Esophagus squamous epithelium (tissue), 5 donors: ENCODE measurements at places on chromosomes 2 and 18. TPM values are rescaled to one million over a fixed set of nuclear protein-coding genes. Genes with fewer than 3 reads are reported as not detected.
A peak's percentile ranks its signal among the peaks of the same experiment; 100 is the strongest.

DNA sequence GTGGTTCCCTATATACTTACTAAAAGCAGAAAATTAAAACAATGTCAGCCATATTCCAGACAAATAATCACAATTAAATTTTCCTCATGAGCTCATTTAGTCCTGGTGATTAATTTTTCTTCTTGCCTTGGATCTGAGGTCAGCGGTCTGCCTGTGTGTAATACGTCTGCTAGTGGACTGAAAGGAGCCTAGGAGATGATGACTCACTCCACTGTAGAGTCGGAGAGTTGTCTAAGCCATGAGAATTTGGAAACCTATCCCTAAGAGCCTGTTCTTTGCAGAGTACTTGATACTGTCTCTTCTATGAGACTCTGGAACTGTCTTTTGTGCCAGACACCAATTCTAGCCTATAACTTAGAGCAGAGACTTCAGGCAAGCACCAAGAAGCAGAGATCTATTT lies 94.2 kb upstream of the RAB27B start:
- H3K4me1 ChIP-seq: no peaks in the 10 kb centered on the region
- no peak overlapping the region for H3K4me3 ChIP-seq
- H3K36me3 ChIP-seq: no peaks in the 10 kb centered on the region
- DNase-seq: no peak
- no peak overlapping the region for H3K27ac ChIP-seq

GRCh38 chr2:172038604-172039003 lies 38.9 kb downstream of the METAP1D start:
- no peak overlapping the region for H3K4me3 ChIP-seq
- DNase-seq: no peak
- H3K27ac ChIP-seq: no peak overlapping the region
- no peaks in the 10 kb centered on the region for H3K4me1 ChIP-seq
- no peaks in the 10 kb centered on the region for H3K27me3 ChIP-seq
- no peaks in the 10 kb centered on the region for H3K36me3 ChIP-seq

DNA sequence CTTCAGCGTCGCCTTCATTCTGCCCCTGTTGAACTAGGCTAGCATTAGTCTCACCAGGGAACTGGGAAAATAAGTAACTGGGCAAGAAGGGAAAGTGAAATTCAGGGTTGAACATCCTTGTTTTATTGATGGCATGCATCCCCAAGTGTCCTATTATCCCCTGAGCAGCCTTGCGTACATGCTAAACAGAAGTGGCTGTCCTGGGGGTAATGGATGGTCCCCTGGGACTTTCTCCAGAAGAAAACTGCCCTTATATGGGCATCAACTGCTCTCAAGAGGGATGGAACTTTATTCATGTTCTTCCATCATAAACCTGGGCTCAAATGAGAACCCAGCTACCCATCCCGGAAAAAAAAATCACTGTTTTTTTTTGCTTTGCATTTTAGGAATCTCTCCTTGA lies 11.8 kb upstream of the SMIM21 start:
- H3K36me3 ChIP-seq: no peaks in the 10 kb centered on the region
- DNase-seq: no peak
- H3K4me3 ChIP-seq: no peak overlapping the region
- H3K27me3 ChIP-seq: no peaks in the 10 kb centered on the region
- H3K27ac ChIP-seq: no peak overlapping the region

GRCh38 chr2:65377556-65378192 lies 54.7 kb downstream of the SPRED2 start:
- H3K27me3 ChIP-seq: no peaks in the 10 kb centered on the region
- H3K4me3 ChIP-seq: no peak overlapping the region
- H3K27ac ChIP-seq: no peak overlapping the region
- H3K36me3 ChIP-seq: no peaks in the 10 kb centered on the region

GRCh38 chr2:110101280-110101844 lies 14.3 kb downstream of the MALL start:
- peaks cover 5% of the 10 kb centered on the region for H3K36me3 ChIP-seq
- peak; percentile 73 for DNase-seq
- no peak overlapping the region for H3K4me3 ChIP-seq
- H3K4me1 ChIP-seq: peaks cover 98% of the 10 kb centered on the region
- H3K27me3 ChIP-seq: no peaks in the 10 kb centered on the region

- H3K4me3 ChIP-seq: no peak overlapping the region
- no peak overlapping the region for H3K27ac ChIP-seq
- no peaks in the 10 kb centered on the region for H3K36me3 ChIP-seq
- no peaks in the 10 kb centered on the region for H3K4me1 ChIP-seq
- no peak for DNase-seq
Observed at GRCh38 chr2:129912871-129913694, 66.4 kb upstream of the RAB6C start.

DNA sequence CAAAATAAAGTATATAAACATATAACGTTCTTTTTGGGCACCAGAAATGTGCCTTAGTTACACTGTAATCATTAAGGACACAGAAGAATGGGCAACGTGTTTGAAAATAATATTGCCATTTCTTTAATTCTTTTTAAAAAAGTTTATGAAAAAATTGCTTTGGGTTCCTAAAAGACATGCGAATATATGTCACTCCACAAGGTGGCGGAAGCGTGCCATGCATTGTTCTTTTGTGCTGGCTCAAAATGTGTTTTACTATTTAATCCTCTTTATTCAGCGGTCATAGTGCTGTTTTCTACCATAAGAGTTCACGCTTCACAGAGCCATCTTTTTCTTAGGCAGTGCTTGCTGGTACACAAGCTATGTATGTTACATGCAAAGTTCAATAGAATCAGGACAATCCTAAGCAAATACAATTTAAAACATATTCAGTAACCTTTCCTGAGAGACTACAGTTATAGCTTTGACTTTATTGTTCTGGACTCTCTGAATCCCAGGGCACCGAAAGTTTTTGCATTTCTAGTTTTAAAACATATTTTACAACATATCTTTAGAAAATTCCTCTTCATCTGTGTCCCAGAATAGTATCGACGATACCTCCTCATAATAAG lies 147.8 kb upstream of the ERBB4 start:
- no peak overlapping the region for H3K4me3 ChIP-seq
- H3K27ac ChIP-seq: no peak overlapping the region
- DNase-seq: no peak
- H3K27me3 ChIP-seq: no peaks in the 10 kb centered on the region

GRCh38 chr2:150619607-150620330 lies 132.3 kb upstream of the RND3 start:
- H3K36me3 ChIP-seq: no peaks in the 10 kb centered on the region
- H3K27me3 ChIP-seq: no peaks in the 10 kb centered on the region
- H3K4me1 ChIP-seq: no peaks in the 10 kb centered on the region
- no peak overlapping the region for H3K27ac ChIP-seq

- no peak overlapping the region for H3K27ac ChIP-seq
- H3K4me3 ChIP-seq: no peak overlapping the region
- H3K36me3 ChIP-seq: no peaks in the 10 kb centered on the region
- H3K27me3 ChIP-seq: no peaks in the 10 kb centered on the region
- H3K4me1 ChIP-seq: no peaks in the 10 kb centered on the region
Observed at GRCh38 chr2:126535408-126535807, 120.5 kb upstream of the GYPC start.

DNA sequence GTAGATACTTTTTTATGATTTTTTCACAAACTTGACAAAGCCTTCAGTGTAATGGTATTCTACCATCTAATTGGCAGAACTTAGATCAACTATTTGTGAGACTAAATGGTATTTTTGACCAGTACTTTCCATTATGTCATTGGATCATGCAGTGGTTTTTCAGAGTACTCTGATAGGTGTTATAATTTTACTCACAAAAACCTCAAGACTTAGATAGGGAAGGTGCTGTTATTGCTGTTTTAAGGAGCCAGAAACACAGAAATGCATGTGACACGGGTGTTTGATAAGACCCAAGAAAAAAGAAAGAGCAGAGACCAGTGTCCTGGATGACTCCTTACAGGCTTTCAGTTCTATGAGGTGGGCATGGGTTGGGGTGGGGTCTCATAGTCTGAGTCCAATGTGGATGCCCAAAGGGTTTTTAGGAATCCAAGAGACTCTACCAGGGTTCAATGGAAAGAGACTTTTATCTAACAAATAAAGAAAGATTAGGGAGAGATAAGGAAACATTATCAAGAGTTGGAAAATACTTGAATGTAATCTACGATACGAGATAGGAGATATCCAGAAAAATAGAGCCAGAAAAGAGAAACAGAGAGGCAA lies 31.3 kb downstream of the SP140 start:
- no peak overlapping the region for H3K27ac ChIP-seq
- H3K27me3 ChIP-seq: no peaks in the 10 kb centered on the region
- no peak for DNase-seq
- no peak overlapping the region for H3K4me3 ChIP-seq
- no peaks in the 10 kb centered on the region for H3K36me3 ChIP-seq

GRCh38 chr2:174560737-174561136 lies 36.9 kb downstream of the WIPF1 start:
- H3K27me3 ChIP-seq: no peaks in the 10 kb centered on the region
- H3K36me3 ChIP-seq: peaks cover 22% of the 10 kb centered on the region
- no peak overlapping the region for H3K27ac ChIP-seq

GRCh38 chr2:175057078-175057685 lies 52.0 kb upstream of the CHN1 start:
- no peak overlapping the region for H3K27ac ChIP-seq
- H3K36me3 ChIP-seq: no peaks in the 10 kb centered on the region
- no peak for DNase-seq
- no peaks in the 10 kb centered on the region for H3K27me3 ChIP-seq
- H3K4me3 ChIP-seq: no peak overlapping the region

DNA sequence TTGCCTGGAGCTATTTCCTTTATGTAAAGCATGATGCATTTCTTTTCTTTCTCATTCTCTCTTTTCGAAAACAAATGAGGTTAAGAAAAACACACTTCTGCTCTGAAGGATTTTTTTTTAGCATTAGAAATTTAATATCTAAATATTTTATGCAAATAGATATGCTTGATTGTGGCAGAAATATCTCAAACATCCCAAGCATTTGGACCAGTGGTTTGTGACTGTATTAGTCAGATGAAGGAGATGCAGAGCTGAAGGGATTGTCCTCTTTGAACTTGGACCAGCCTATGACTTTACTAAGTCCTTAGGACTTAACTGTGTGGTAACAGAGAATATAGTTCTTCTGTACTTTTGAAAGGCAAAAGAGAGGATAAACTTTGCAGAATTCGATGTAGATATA lies 335.9 kb upstream of the NT5C1B start:
- H3K36me3 ChIP-seq: no peaks in the 10 kb centered on the region
- H3K4me3 ChIP-seq: no peak overlapping the region
- no peak for DNase-seq
- H3K27me3 ChIP-seq: no peaks in the 10 kb centered on the region
- H3K27ac ChIP-seq: no peak overlapping the region

GRCh38 chr18:23716516-23716915 lies 27.3 kb downstream of the LAMA3 start:
- no peak for DNase-seq
- H3K27me3 ChIP-seq: no peaks in the 10 kb centered on the region
- H3K4me1 ChIP-seq: peaks cover 10% of the 10 kb centered on the region

DNA sequence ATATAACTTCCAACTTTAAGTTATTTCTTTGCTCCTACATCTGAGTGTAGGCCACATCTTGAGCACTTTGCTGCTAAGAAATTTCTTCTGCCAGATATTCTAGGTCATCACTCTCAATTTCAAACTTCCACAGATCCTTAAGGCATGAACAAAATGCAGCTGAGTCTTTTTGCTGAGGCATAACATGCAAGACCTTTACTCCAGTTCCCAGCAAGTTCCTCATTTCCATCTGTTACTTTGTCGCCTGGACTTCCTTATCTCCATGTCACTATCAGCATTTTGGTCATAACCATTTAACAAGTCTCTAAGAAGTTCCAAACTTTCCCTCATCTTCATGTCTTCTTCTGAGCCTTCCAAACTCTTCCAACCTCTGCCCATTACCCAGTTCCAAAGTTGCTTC lies 1077.3 kb upstream of the TMEFF2 start:
- H3K4me3 ChIP-seq: no peak overlapping the region
- H3K27ac ChIP-seq: no peak overlapping the region
- H3K36me3 ChIP-seq: no peaks in the 10 kb centered on the region
- H3K4me1 ChIP-seq: no peaks in the 10 kb centered on the region

GRCh38 chr2:239193925-239194677 lies 206.7 kb downstream of the HDAC4 start:
- no peak for DNase-seq
- no peak overlapping the region for H3K4me3 ChIP-seq
- H3K36me3 ChIP-seq: peaks cover 70% of the 10 kb centered on the region
- no peaks in the 10 kb centered on the region for H3K27me3 ChIP-seq
- no peak overlapping the region for H3K27ac ChIP-seq
- no peaks in the 10 kb centered on the region for H3K4me1 ChIP-seq

- peaks cover 12% of the 10 kb centered on the region for H3K4me1 ChIP-seq
- DNase-seq: no peak
- no peaks in the 10 kb centered on the region for H3K27me3 ChIP-seq
- no peaks in the 10 kb centered on the region for H3K36me3 ChIP-seq
- no peak overlapping the region for H3K4me3 ChIP-seq
Observed at GRCh38 chr18:80105369-80106167, 3.5 kb upstream of the ADNP2 start.

DNA sequence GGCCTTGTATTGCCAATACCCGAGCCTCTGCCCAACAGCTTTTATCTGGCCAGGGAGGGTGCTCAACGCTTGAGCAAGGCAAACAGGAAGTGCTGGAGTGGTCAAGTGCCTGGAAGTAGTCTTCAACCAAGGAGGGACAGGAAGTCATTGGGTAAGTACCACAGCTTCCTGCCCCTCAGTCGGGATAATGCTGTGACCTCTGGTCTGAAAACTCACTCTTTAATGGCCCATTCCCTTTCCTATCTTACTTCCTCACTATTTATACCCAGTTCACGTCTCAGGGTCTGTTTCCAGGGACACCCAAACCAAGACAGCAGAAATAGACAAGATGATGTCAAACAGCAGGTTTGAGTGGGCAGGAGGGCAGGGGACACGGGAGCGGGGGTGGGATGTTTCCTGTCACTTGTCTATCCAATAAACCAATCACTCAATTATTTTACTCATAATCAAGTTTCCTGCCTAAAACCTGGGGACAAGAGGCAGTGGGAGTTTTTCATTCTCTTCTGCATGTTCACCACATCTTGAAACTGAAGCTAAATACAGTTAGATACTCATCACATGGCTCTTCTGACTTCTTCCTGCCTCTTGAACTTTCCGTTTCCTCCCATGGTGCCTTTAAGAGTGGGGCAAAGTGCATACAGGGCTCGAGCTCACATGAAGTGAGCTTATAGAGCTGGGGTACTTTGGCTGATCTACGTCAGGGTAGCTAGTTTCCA lies 68.9 kb upstream of the CAB39 start:
- no peak overlapping the region for H3K4me3 ChIP-seq
- DNase-seq: no peak
- no peaks in the 10 kb centered on the region for H3K27me3 ChIP-seq
- peaks cover 7% of the 10 kb centered on the region for H3K4me1 ChIP-seq
- H3K27ac ChIP-seq: no peak overlapping the region

PRSS56 gene
- not detected for total RNA-seq

SEPTIN10 gene
- total RNA-seq: 87.0 TPM

CCDC74B gene
- 0.31 TPM for total RNA-seq

ATP6V1B1 gene
- not detected for total RNA-seq

C2orf78 gene
- not detected for total RNA-seq

METTL4 gene
- total RNA-seq: 5.0 TPM

ASXL3 gene
- 0.18 TPM for total RNA-seq
